ENCODE measurements at places on chromosomes 6 and 20.

- no peak for DNase-seq
Measured at GRCh38 chr6:37731888-37732287, 34.2 kb upstream of the MDGA1 start.

GRCh38 chr20:38805502-38805957 is at the start of gene PPP1R16B:
TSS of gene PPP1R16B (plus strand) at chr20:38805697. CDS start at chr20:38835926, 30,229 bp downstream.
- DNase-seq, result peak; percentile 42

- no peak for DNase-seq
Measured at GRCh38 chr20:47438464-47439381, 63.0 kb upstream of the NCOA3 start.

- no peak for DNase-seq
Measured at GRCh38 chr6:28585335-28585734, 59.7 kb downstream of the GPX5 start.

GRCh38 chr20:16637797-16638196 is 64.5 kb upstream of the KIF16B start:
- DNase-seq, result no peak

DNA sequence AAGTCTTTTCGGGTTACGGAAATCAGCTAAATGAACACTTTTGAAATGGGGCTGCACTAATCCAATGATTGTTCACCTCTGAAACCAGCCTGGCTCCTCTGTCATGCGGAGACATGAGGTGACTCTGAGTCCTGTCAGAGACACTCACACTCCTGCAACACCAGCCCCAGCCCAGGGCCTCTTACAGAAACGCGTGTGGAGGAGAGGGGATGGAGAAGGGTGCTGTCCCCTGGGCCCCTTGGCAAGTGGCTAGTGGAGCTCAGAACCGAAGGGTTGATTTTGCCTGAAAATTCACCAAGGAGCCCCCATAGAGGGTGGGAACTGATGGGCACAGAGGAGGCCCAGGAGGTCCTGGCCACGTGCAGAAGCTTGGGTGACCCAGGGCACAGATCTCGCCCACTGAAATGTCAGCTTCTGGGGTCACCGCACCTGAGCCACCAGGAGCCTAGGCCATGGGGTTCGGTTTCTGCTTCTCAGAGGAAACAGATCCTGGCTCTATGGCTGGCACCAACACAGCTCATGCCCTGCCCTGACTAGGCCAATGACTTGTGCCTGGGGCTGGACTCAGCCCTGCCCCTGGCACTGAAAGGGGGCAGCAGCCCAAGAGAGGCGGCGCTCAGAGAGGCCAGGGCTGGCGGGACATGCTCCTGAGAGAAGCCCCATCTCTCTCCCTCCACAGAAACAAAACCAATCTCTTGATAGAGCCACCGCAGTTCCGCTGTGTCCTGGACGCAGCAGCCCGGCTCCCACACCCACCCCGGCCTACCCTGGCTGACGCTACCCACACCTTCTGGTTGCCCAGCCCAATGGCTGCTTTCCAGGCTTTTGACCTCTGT is 144.7 kb downstream of the ERMARD start:
- no peak for DNase-seq

DNA sequence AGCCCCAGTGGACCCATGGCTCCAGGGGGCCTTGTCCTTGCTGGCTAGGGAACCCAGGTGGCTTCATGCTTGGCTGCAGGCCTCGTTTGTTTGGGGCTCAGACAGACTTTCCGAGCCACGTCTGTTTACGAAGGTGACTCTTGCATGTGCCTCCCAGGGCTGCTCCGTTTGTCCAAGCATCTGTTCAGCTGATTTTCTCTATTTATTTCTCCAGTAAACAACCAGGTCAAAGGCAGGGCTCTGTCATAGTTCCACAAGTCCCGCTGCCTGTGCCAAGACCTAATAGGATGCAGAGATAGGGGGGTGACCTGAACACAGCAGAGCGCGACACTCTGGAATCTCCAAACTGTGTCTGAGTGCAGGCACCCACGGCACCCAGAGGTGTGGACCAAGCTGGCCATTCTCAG is 12.8 kb upstream of the SPO11 start:
- no peak for DNase-seq

- DNase-seq, result no peak
Measured at GRCh38 chr20:40326784-40327183, 362.3 kb downstream of the MAFB start.

DNA sequence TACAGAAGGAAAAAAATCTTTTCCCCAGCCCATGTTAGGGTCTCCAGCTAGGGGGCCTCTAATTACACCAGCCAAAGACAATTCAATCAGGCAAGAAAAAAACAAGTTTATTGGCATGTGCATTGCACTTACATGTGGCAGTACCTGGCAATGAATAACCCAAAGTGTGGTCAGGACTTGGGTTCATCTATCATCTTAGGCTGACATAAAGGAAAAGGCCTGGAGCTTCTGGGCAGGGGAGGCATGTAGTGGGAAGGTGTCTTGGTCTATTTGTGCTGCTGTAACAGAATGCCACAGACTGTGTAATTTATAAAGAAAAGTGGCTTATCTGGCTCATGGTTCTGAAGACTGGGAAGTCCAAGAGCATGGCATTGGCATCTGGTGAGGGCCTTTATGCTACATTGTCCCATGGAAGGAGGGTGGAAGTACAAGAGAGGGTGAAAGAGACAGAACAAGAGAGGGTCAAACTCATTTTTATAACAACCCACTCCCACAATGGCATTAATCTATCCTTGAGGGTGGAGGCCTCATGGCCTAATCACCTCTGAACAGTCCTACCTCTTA is 4.4 kb upstream of the PYGB start:
- no peak for DNase-seq

DNA sequence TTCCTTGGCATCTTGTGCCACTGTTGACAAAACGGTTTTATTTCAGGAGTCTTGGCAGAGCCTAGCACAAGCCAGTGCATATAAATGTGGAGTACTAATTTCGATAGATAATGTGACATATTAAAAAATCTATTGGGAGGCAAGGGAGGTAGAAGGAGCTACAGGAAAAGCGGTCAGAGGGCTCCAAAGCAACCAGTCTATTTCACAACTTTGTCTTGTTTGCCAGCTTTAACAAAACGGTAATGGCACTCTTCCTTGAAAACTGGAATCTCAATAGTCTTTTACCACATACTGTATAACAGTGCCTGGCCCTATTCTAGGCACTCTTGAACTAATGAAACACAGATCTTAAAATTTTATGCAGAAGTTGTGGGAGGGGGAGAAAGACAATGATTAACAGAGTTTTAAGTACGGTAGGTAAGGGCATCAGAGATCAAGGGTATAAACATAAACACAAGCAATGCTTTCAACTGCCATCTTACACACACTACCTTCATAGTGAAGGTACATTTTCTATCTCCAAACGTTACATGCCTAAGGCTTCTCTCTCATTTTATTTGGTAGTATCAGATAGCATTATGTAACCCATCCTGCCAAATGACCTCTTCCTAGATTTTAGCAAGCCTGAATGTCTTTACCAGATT is 33.5 kb upstream of the SYNCRIP start:
- no peak for DNase-seq

DNA sequence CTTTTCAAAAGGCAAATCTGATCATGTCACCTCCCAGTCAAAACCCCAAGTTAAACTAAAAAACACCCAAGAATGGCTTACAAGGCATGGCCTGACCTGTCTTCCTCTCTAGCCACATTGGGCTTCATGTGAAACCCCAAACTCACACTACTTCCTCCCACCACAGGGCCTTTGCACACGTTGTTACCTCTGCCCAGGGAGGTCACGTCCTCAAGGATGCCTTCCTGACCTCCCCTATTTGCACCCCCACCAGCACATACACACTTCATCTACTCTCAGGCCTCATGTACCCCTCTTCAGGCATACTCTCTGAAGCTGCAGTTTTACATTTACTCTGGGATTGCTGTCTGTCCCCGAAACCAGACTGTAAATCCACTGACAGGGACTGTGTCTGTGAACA is 6.1 kb downstream of the EZR start:
- no peak for DNase-seq

DNA sequence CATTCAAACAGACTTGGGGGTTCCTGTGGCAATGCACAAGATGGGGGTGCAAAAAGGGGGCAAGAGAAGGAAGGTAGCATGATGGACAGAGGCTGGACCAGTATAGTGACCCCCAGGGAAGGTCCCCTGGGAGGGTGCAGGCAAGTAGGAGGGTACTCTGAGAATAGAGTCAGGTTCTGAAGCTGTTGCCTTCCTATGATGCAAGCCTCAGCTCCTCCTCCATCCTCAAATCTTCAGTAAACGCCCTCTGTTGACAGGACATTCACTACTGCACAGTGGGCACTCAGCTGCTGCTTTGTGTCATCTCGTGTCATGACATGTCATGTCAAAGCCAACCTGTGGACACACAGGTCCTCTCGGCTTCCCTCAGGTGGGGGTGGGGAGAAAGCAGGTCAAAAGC is 5.8 kb upstream of the SDCBP2 start:
- no peak for DNase-seq

- DNase-seq, result no peak
Measured at GRCh38 chr6:97029552-97029951, 105.0 kb downstream of the KLHL32 start.

DNA sequence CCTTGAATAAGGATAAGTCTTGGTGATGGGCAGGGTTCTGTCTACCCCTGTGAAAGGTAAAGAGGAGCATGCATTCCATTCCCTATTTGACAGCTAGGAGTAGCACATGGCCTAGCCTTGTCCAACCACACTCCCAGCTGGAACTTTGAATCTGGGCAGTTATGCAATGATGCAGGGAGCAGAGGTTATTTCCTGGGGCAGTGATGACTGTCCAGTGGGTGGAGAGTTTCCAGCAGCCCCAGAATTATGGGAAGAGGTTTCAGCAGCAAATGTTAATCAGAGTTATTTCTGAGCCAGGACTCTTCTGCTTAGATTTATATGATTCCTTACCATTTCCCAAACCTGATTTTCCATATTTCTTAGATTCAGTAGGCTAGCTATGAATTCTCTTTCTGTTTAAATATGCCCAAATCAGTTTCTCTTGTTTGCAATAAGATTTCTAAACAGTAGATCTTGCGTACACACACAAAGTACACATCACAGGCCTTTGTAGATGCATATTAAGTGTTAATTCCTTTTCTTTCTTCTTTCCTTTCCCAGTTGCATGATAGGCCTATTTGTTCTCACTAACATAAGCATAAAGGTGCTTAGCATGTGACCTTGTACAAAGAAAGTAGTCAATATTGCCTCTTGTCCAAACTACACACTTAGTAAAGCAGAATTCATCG is 17.3 kb upstream of the TXLNB start:
- no peak for DNase-seq

DNA sequence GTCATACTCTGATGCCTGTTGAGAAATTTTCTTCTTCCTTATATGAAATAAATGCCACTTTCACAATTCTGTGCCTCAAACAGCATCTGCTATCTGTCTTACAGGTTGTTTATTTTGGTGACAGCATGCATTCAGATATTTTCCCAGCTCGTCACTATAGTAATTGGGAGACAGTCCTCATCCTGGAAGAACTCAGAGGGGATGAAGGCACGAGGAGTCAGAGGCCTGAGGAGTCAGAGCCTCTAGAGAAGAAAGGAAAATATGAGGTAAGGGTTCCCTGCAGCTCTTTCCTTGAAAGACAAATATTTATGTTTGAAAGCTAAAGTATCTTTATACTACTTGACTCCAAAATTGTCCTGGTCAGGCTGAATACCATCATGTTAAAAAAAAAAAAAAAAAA is 15.8 kb downstream of the TSPYL4 start:
- no peak for DNase-seq

DNA sequence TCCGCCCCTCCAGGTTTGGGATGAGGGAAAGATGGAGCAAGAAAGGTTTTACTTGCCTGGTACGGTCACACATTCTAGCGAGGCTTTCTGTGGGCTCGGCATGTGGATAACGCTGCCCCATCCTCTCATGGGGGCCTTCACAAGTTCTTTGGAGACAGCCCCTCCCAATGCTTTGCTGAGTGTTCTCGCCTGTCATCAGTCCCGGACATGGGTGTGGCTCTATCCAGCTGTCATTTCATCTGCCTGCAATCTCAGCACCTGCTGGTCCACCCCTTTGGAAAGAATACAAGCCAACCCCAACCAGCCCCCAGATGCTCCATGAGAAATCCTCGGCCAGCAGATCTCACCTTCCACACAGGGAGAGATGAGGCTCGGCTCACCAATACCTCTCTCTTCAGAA is 30.3 kb upstream of the MDGA1 start:
- no peak for DNase-seq

DNA sequence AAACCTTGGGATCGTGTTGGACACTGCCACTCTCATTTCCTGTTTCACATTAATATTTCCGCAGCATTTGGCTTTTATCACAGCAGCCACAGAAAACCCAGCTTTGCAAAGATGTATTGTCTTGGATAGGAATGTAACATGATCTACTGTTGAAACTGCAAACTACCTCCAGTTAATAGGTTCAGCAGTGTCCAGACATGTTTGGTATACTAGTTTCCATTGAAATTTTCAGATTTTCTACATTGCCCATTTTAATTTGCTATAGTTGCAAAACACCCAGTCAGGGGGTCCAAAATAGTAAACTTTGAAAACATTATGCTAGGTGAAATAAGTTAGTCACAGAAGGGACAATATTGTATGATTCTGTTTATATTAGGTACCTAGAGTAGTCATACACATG is 3.3 kb downstream of the ANKRD6 start:
- no peak for DNase-seq

DNA sequence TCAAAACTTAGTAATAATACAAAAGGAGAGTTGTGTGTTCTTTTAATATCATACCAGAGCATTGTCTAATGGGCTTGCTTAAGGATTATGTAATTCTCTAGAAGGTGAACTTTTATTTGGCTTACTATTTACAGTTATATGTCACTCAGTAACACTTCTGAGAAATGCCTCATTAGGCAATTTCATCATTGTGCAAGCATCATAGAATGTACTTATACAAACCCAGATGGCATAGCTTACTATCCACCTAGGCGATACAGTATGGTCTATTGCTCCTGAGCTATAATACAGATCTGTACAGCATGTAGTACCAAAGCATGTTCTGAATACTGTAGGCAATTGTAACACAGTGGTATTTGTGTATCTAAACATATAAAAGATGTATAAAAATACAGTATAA is 340.1 kb downstream of the PHF3 start:
- DNase-seq, result no peak

DNA sequence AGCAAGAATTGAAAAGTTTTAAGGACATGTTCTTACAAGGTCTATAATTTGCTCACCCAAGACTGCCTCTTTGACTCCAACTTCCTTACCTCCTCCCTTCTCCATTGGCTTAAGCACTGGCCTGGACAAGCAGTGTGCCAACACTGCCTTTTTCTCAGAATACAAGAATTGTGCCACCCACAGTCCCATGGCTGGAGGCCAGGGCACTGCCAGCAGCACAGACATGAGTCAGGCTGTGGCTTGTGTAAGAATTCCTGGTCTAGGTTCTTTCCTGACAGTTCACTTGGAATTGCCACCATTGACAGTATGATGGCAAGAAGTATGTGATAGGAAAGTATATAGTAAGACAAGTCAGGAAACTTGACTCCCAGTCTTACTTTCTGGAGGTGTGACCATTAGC is 202.7 kb upstream of the MARCKS start:
- DNase-seq, result no peak

- DNase-seq, result no peak
Measured at GRCh38 chr6:67248077-67248476, 1387.0 kb upstream of the ADGRB3 start.

- no peak for DNase-seq
Measured at GRCh38 chr6:170346649-170347048, 40.1 kb downstream of the FAM120B start.

GRCh38 chr6:42786525-42786985 is 4.7 kb downstream of the BICRAL start:
- no peak for DNase-seq

Data from activated T-helper 1 cell treated with anti-CD3 and anti-CD28 coated beads, Interleukin-2, amount 50 U/mL, for 16 hours (primary cell).